Calu3 (cell line): ENCODE measurements at places on chromosomes 6 and 20. TPM values are rescaled to one million over a fixed set of nuclear protein-coding genes. Genes with fewer than 3 reads are reported as not detected.

DNA sequence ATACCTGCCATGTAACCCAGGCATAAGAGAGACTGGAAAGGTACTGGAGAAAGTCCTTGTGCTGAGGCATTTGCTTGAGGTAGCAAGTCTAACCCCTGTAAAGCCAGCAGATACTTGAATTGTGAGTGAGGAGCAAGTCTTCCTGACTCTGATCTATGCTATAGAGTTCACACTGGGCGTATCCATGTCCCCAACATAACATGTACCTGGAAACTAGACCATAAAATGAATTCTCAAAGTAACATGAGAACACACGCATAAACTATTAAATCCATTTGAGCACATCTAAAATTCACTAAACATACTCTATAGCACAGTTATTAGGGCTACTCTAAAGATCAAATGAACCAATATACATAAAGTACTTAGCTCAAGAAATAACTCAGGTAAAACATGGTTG lies 2.0 kb downstream of the NHSL1 start:
- H3K4me3 ChIP-seq = peak overlapping the region; percentile 73
- H3K4me1 ChIP-seq = peaks cover 33% of the 10 kb centered on the region
- DNase-seq = no peak
- peaks cover 26% of the 10 kb centered on the region for H3K36me3 ChIP-seq

DNA sequence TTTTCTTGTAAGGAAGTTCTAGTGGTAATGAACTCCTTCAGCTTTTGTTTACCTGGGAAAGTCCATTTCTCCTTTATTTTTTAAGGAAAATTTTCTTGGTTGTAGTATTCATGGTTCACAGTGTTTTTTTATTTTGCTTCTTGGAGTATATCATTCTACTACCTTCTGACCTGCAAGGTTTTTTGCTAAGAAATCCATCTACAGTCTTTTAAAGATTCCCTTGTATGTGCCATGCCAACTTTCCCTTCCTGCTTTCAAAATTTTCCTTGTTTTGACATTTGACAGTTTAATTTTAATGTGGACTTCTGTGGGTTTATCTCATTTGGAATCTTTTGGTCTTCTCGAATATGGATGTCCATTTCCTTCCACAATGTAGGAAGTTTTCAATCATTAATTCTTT lies 855.6 kb downstream of the TBC1D32 start:
- H3K4me3 ChIP-seq = no peak overlapping the region
- DNase-seq = no peak
- no peak overlapping the region for H3K27ac ChIP-seq
- no peaks in the 10 kb centered on the region for H3K36me3 ChIP-seq
- H3K4me1 ChIP-seq = no peaks in the 10 kb centered on the region
- H3K27me3 ChIP-seq = no peaks in the 10 kb centered on the region

DNA sequence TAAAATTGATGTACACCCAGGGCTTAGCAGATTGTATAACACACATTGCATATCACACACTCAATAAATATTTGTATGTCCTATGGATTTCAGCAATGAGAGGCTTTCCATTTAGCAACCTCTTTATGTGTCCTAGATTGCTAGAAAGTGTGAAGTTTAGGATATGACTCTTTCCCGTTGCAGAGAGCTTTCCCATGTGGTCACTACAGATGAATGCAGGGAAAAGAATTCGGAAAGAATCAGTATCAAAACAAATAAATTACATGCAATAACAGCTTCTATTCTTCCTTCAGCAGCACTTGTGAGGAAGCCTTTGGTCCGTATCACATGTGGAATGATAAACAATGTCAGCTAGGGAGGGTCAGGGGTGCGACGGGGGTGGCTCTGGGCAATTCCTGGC lies 870.1 kb downstream of the C6orf118 start:
- H3K4me1 ChIP-seq = no peaks in the 10 kb centered on the region
- H3K27ac ChIP-seq = no peak overlapping the region
- H3K36me3 ChIP-seq = no peaks in the 10 kb centered on the region
- no peak overlapping the region for H3K4me3 ChIP-seq
- H3K27me3 ChIP-seq = no peaks in the 10 kb centered on the region
- DNase-seq = no peak

GRCh38 chr6:28864326-28864923 lies 59.4 kb downstream of the TRIM27 start:
- peaks cover 23% of the 10 kb centered on the region for H3K4me1 ChIP-seq
- H3K4me3 ChIP-seq = peak overlapping the region; percentile 94
- peak overlapping the region; percentile 95 for H3K27ac ChIP-seq
- no peak for DNase-seq
- H3K27me3 ChIP-seq = peaks cover 14% of the 10 kb centered on the region

DNA sequence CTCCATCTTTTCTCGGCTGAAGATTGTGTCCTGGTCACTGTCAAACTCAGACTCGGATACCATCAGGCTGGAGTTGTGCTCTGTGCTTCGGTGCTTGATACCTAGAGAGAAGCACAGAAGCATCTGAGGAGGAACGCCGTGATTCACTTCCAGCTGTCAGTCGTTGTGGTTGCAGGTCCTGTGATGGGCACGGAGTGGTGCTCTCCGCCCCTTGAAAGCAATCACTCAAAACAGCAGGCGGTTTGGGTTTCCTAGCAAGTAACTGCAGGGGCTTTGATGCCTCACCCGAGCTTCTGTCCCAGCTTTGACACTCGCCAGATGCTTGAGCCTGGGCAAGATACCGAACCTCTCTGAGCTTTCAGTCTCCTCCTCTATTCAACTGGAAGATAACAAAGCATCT lies 52.5 kb downstream of the ALDH5A1 start:
- H3K27me3 ChIP-seq = no peaks in the 10 kb centered on the region
- H3K4me3 ChIP-seq = no peak overlapping the region
- no peak overlapping the region for H3K27ac ChIP-seq

GRCh38 chr20:46651091-46651962 lies at the start of gene SLC13A3:
SLC13A3 (minus strand) TSS chr20:46651459; CDS start chr20:46651421, 38 bp downstream.
- H3K4me1 ChIP-seq = no peaks in the 10 kb centered on the region
- peaks cover 8% of the 10 kb centered on the region for H3K36me3 ChIP-seq
- no peak for DNase-seq
- no peak within 1 kb of the TSS for H3K27ac ChIP-seq
- H3K4me3 ChIP-seq = peak within 1 kb of the TSS; percentile 11

DNA sequence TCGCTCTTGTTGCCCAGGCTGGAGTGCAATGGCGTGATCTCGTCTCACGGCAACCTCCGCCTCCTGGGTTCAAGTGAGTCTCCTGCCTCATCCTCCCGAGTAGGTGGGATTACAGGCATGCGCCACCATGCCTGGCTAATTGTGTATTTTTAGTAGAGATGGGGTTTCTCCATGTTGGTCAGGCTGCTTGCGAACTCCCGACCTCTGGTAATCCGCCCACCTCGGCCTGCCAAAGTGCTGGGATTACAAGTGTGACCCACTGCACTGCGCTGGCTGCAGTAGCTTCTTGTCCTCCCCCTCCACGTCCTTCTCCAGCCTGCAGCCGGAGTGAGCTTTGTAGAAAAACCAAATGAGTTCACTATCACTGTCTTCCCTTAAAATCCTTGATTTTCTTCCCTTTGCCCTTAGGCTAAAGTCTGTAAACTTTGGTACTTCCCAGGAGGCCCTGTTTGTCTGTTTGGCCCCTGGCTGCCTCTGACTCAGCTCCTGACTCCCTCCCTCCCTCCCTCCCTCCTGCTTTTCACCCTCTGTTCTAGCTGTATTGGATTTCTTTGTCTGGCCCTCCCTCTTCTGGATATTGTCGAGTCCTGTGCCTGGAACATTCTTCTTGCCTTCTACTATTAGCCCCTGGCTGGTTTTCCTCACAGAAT lies 12.9 kb downstream of the PARD6B start:
- peak overlapping the region; percentile 90 for H3K27ac ChIP-seq
- peaks cover 96% of the 10 kb centered on the region for H3K36me3 ChIP-seq
- no peaks in the 10 kb centered on the region for H3K27me3 ChIP-seq
- peaks cover 88% of the 10 kb centered on the region for H3K4me1 ChIP-seq

- no peak for DNase-seq
- no peaks in the 10 kb centered on the region for H3K36me3 ChIP-seq
- no peak overlapping the region for H3K27ac ChIP-seq
- no peak overlapping the region for H3K4me3 ChIP-seq
Observed at GRCh38 chr6:140586426-140587061, 1212.1 kb upstream of the CITED2 start.

GRCh38 chr20:4713401-4713800 lies 8.3 kb upstream of the PRND start:
- H3K36me3 ChIP-seq = no peaks in the 10 kb centered on the region
- H3K27ac ChIP-seq = no peak overlapping the region
- DNase-seq = no peak

LY6G6C gene
- total RNA-seq = 1.0 TPM in 1 of 2 replicates, not detected in the other

SPATS1 gene
- not detected in 2 replicates for total RNA-seq

MYB gene
- total RNA-seq = 1.5 and 3.1 TPM in 2 replicates

PLEKHG1 gene
- 9.7 and 16.9 TPM in 2 replicates for total RNA-seq

TRIM10 gene
- 1.8 and 2.7 TPM in 2 replicates for total RNA-seq

ZNF831 gene
- not detected in 2 replicates for total RNA-seq

BTNL2 gene
- total RNA-seq = not detected in 2 replicates

BNIP5 gene
- 0.88 and 0.94 TPM in 2 replicates for total RNA-seq

HSPA1A gene
- total RNA-seq = 1,238 and 1,263 TPM in 2 replicates
